ENCODE measurements at places on chromosomes 2 and 18.

DNA sequence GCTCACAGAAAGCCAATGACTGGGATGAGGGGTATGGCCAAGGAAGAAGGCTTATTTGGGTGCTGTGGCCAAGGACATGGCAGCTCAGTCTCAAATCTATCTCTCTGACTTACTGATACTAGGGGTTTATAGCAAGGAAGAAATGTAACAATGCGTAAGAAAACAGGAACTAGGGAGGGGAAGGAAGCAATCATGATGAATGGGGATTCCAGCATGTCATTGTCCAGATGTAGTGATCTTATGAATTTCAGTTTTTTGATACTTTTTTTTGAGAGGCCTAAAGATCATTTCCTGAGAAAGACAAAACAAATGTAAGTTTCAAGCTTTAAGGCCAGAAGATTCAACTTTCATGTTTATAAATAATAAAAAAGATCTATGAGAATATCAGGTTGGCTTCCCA lies 298.6 kb upstream of the FAM98A start:
- no peak for DNase-seq

GRCh38 chr2:71939588-71940535 lies 207.8 kb downstream of the CYP26B1 start:
- no peak for DNase-seq

- DNase-seq: no peak
Measured at GRCh38 chr2:79910643-79911042, 393.9 kb downstream of the LRRTM1 start.

DNA sequence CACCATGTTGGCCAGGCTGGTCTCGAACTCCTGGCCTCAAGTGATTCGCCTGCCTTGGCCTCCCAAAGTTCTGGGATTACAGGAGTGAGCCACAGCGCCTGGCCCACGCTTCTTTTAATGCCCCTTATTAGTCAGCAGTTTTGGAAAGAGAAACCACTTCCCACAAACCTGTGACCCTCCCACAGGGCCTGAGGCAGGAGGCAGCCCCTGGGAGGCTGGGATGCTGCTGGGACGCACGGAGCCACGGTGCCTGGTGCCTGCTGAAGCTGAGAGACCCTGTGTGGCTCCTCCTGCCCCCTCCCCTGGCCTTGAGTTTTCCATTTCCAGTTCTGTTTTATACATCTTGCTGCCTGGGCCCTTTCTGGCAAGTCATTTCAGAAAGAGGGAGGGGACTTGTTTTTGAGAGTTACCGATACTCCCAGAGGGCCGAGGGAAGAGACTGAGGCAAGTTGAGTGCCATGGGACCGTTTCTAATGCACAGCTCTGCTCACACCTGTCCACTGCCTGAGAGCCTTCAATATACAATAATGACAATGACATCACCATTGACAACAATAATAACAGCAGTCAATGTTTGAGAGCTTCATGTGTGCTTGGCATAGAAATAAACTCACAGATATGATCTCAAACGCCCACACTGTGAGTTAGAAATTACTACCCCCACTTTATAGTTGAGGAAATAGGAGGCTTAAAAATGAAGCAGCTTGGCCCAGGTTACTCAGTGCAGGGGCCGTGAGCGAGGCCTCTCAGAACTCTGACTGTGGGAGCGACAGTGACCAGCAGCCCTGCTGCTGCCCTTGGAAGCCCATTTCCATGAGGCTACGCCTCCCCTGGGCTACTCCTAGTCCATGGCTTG lies 78.1 kb upstream of the YWHAQ start:
- no peak for DNase-seq

DNA sequence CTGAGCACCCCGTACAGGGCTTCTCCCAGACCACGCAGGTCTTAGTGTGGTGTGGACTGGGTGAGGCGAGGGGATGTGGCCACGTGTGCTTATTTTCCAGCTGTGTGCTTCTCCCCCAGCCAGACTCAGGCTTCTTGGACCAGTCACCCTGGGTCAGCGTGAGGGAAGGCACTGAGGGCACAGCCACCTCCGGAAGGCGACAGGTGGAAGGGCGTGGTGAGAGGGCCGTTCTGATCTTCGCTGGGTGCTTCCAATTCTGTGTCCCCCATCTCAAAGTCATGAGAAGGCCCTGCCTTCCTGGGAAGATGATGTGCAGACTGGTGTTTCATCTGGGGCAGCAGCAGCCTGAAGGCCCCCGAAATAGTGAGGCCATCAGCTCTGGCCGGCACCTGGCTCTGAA lies 169.7 kb upstream of the MYCN start:
- DNase-seq: no peak

DNA sequence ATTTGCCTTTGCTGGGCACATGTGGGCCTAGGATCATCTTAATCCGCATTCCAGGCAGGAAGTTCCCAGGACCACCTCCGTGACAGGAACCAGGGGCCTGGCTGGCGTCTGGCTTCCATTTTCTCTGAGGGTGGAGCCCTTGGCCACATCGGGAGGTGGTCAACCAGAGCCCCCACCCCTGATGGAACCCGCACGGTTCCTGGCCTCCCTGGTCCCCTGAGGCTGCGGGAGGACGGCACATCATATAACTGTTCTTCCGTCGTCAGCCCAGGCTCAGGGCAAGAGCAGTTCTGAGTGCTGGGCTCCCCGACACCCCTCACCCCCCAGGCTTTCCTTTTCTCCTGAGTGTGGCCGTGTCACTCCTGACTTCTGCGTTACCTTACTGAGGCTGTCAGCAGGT lies 13.5 kb downstream of the ESPNL start:
- DNase-seq: no peak

DNA sequence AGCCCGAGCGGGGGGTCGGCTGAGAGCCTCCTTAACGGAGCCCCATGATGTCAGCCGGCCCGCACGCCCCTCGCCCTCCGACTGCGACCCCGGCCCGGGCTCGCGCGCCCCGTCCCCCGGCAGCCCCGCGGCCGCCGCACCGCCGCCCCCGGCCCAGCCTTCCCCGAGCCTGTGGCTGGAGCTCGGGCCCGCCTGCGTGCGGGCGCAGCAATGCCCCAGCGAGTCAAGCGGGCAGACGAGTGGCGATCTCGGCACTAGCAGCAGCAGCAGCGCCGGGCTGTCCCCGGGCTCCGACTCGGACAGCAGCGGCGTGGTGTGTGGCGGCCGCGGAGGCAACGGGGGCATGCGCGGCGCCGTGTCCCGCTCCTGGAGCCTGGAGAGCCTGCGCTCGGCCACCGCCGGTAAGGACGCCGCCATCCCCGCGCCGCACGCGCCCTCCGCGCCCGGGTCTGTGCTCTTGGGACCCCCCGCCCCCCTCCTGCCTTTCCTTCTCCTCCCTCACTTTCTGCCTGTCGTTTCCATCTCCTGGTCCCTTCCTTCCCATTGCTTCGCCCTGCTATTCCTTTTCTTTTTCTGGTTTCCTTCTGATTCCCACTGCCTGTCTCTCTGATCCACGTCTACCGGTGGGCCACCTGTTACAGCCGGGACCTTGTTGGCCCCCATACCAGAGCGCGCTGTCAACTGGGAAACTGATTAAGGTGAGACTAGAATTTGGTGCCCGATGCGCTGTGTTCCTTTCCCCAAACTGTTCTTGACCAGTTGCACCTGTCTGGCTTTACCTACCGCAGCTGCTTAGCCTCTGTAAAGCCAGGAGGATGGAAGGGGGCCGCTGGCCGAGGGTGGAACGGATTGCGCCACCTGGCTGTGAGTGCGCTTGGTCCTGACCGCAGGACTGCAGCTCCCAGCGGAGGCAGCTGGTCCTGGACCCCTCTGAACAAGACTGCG lies 127.4 kb downstream of the ARHGEF4 start:
- no peak for DNase-seq

DNA sequence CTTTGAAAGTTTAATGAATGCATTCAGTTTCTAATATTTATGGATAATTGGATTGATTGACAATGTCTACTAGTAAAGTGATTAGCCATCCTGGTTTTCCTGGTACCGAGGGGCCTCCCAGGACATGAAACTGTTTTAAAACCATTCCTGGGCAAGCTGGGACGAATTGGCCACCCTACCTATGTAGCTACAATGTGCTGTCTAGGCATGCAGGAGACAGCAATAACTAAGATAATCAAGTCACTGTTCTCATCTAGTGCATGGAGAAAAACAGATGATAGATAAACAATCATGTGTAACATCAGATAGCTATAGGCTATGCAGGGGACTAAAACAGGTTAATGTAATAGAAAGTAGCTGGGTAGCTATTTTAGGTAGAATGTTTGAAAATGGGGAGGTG lies 67.1 kb downstream of the PMAIP1 start:
- no peak for DNase-seq

- no peak for DNase-seq
Measured at GRCh38 chr2:206518997-206519396, 75.7 kb downstream of the ADAM23 start.

- DNase-seq: no peak
Measured at GRCh38 chr2:149860276-149860921, 272.8 kb upstream of the MMADHC start.

- no peak for DNase-seq
Measured at GRCh38 chr18:45413180-45413836, 202.0 kb upstream of the SLC14A2 start.

- DNase-seq: no peak
Measured at GRCh38 chr2:64402876-64403275, 51.1 kb upstream of the LGALSL start.

- no peak for DNase-seq
Measured at GRCh38 chr18:22983175-22983574, 50.0 kb downstream of the RBBP8 start.

DNA sequence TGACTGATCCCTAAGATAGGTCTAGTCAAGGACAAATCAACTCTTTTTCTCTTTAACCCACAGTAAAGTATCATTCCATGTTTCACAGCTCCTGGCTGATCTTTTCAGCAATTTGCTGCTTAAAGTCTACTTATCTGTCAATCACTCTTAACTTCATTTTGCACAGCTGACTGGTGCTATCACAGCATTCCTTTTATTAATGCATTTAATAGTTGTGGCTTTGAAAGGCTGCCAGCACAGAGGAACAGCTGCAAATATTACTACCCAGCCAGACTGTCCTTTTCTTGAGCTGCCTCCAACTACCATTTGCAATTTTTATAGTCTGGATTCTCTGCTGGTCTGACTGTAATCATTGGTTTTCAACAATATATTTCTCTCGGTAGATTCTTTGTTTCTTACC lies 303.5 kb downstream of the STK39 start:
- no peak for DNase-seq

- DNase-seq: no peak
Measured at GRCh38 chr2:100824842-100825241, 4.9 kb downstream of the NPAS2 start.

- DNase-seq: no peak
Measured at GRCh38 chr2:8819194-8819593, 18.2 kb downstream of the KIDINS220 start.

GRCh38 chr2:211766689-211767088 lies 771.9 kb downstream of the ERBB4 start:
- DNase-seq: no peak

DNA sequence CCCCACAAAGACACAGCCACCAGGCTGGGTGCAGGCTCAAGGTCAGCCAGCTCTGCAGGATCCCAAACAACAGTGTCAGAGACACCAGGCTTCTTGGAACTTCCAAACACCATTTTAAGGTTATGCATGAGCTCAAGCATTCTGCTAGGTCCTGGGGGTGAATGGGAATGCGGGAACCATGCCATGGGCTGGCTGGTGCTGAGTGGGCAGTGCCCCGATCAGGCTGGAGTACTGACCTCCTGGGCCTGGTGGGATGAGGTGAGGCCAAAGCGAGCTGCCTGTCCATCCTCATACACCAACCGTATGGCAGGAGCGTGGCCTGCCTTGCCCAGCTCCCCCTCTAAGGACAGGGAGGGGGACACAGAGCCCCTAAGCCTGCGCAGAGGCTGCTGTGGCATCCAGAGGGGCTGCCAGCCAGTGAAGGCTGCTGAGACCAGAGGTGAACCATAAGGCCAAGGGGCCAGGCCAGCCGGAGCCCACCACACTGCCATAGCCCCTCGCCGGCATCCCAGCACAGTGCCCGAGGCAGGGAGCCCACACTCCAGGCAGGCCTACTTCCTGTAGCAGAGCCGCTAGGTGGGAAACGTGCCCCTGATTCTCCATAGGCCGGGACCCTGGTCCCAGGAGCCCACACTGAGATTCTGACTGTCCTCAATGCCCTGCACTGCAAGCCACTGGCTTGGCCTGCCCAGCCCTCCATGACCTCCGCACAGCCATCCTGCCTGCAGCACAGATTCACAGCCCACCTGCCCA lies 135.0 kb downstream of the HDAC4 start:
- DNase-seq: no peak

DNA sequence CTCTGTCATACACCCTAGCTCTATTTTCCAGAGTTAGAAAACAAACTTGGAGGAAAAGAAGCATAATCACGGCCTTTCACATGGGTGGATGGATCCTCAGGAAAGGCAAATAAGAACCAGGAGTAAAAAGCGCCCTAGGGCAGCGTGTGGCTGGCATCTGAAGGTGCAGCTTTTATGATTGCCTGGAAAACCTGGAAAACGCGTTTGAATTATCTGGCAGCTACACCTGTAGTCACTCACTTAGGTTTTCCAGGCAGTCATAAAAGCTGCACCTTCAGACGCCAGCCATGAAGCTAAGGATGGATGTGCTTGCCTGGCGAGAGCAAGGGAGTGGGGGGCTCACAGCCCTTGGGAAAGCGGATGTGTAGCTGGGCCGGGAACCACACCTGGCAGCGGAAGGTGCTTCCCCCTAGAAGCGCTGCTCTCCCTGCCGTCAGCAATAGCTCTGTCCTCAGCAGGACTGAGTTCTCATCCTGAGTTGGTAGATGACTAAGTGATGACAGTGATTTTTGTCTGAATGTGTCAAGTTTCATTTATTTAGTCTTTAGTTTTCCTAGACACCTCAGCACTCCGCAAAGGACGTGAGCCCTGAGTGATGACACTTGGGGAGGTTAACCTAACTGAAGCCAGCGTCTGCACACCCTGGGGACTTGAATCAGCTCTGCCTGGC lies 82.0 kb downstream of the DCDC2C start:
- no peak for DNase-seq

DNA sequence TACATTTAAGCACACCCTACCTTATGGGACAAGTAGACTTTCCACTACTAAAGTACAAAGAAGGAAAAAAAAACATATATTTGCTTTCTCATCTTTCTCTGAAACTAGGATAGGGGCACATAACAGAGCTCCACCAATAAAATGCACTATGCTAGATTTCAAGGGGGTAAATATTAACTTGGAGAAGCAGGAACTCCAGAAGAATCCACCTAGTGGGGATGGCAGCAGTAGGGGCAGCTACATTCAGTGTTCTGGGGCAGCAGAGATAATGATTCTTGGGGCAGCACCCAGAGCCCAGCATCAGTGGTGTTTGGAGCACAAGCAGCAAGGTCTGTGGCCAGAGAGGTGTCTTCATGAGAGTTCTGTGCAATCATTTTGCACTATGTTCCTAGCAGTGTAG lies 64.7 kb downstream of the DTNB start:
- no peak for DNase-seq

DNA sequence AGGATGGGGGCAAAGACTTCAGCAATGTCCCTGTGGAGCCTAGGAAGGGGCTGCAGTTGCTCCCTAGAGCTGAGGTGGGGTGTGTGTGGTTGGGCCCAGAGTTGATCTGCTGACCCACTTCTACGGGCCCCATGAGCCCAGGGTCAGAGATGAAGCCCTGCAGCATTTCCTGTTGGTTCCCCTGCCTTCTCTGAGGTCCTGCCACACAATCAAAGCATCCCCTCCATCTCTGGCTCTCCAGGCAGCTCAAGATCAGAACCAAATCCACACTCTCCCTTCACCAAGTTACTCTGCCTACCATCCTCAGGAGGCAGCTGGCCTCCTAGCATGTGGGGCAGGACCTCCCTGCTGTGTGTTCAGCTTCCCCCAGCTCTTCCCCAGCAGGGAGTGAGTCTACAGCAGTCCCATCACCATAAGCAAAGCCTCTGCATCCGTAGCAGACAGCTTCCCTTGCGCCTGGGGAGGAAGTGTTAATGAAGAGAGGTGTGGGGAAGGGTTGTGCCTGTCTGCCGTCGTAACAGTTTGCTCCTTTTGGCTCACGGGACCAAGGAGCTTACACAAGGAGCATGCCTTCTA lies 26.9 kb downstream of the TMEM247 start:
- no peak for DNase-seq
